ENCODE measurements at places on chromosomes 1 and 21.

DNA sequence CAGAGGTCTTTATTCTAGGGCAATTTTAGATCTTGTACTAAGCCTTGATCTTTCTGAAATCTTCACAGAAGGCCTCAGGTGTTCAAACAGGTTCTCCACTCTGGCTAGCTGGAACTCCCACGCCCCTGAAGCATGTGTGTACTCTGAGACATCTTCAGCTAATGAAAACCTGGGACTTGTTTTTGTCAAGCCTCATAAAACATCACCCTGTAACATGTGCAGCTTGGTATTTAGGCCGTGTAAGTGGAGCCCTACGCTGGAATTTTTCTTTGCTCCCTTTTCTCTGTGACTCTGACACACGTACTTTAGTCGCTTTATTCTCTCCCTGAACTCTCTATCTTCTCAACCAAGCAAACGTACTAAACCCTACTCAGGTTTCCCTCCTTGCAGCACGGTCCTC lies 701.9 kb upstream of the ZP4 start:
- DNase-seq: no peak

DNA sequence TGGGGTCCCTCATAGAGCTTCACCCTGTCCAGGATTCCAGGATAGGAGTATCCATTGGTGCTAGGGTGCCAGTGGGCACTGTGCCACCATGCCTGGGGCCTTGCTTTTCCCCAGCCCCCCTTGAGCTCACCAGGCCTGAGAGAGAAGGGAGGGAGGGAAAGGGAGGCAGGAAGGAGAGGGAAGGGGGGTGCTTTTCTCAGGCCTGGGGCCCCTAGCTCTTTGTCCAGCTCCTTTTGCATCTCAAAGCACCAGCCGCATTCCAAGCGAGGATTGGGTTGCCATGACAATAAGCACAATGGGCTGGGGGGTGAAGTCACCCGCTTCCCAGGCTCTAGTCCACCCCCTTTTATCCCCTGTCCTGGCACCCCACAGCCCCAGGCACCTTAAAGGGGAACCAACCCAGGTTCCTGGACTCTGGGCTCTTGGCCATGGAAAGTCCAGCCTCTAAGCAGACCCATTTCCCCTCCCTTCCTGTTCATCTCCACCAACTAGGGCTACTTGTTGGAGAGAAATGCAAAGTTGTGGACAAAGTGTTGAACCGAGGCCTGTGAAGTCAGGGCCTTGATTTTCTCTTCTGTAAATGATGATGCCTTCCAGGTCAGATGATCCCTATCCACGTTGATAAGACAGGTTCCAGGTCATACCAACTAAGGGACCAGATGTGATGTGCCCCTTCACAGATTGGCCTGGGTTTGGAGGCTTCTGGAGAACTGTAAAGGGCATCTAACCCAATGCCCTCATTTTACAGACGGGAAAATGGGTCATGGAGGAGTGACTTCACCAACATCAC lies 11.4 kb downstream of the THBS3 start:
- DNase-seq: no peak

DNA sequence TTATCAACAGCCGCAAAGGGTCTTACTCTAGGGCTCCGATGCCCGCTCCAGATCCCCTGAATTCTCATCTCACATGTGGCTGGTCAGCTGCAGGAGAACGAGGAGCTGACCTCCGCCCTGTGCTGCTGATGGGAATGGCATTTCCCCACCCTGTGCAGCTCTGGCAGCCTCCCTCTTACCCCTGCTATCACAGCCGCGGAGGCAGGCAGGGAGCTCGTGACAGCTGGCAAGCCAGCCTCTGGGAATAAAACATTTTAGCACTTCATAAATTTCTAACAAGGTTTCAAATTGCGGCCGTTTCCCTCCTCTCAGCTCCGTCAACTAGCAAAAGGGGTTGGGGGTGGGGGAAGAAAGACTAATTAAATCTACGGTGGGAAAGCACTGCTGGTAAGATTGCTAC lies 81.1 kb downstream of the DSCAM start:
- no peak for DNase-seq

DNA sequence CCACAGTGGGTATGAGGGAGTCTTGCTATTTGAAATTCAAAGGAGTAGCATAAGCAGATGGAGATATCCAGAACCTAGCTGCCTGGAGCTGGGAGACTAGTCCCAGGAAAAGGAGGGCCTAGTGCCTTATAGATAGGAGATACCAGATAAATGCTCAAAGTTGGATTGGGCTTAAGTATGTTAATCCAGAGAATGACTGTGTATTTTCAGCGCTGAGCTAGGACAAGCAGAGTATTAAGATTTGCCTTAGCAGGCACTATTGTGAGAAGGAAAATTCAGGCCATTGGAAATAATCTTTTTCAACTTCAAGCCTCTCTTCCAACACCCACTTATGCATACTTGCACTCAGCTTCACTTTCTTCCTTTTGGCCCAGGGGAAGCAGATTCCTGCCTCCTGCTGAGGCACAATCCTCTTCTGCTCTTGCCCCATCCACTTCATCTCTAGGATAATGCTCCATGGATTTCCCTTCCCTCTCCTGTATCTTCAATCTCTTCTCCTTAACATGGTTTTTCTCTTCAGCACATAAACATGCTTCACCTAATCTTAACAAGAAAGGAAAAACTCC lies 21.1 kb downstream of the PIK3C2B start:
- DNase-seq: no peak

- DNase-seq: no peak
Measured at GRCh38 chr1:246107516-246108277, 399.4 kb downstream of the SMYD3 start.

GRCh38 chr21:40840401-40841125 lies 6.4 kb downstream of the DSCAM start:
- no peak for DNase-seq

- no peak for DNase-seq
Measured at GRCh38 chr1:157469752-157470675, 82.3 kb downstream of the FCRL5 start.

DNA sequence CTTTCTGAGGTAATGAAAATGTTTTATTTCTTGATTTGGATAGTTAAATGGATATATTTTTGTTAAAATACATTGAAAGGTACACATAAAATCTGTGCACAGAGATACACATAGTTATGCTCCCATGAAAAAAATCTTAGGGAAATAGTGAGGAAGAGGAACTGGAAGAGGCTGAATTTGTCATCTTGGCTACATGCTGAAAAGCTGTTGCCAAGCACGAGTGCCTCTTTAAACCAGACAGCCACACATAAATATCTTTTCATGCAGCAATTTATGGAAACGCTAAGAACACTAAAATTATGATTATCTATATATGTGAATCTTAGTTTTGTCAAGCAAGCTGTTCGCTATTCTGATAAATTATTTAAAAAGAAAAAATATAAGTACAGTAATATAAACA lies 12.8 kb upstream of the ADAR start:
- DNase-seq: no peak

- no peak for DNase-seq
Measured at GRCh38 chr1:204081164-204081790, 8.4 kb downstream of the SOX13 start.

- no peak for DNase-seq
Measured at GRCh38 chr1:118303064-118303463, 118.0 kb upstream of the SPAG17 start.

- DNase-seq: no peak
Measured at GRCh38 chr1:173245892-173246291, 38.8 kb upstream of the TNFSF4 start.

DNA sequence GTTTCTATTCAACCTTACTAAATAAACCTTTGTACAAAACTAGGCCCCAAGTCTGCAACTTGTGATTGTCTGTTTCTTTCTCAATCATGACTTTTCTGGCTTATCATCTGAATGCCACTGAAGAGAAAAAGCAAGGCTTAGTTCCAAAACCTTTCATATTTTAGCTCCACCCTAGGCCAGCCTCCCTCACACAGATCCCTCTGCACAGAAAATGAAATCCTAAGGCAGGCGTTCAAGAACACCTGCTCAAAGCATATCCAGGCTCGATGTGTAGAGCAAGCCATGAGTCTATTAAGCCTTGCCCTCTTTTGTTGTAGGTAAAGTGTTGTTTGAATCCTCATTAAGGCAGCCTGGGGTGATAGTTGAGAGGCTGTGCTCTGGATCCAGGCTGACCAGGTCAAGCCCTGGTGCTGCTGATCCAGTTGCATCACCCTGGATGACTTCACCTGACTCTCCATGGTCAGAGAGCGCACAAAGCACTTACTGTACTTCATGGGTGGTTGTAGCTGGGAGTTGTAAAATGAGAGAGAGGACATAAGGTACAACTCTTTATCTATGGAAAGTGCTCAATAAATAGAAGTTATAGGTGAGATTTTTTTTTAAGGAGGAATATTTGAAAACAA lies 39.0 kb downstream of the FYB2 start:
- DNase-seq: no peak

DNA sequence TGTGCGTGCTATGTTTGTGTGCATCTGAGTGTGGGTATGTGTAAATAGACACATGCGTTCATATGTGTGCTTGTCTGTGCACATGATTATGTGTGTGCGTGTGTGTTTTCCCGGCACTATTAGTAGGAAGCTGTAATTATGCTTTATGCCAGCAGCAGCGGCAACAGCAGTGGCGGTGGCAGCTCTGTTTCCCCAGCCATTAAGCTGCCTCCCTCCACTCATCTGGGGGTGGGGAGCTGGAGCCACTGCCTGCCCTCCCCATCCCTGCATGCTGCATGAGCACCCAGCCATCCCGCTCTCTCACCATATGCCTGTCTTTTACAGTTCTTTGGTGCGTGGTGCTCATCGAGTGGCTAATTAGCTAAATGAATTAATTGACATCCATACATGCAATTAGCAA lies 30.5 kb upstream of the ACOT11 start:
- no peak for DNase-seq

GRCh38 chr1:225842074-225842473 lies 32.1 kb downstream of the EPHX1 start:
- no peak for DNase-seq

- no peak for DNase-seq
Measured at GRCh38 chr1:164922585-164922984, 363.6 kb downstream of the PBX1 start.

DNA sequence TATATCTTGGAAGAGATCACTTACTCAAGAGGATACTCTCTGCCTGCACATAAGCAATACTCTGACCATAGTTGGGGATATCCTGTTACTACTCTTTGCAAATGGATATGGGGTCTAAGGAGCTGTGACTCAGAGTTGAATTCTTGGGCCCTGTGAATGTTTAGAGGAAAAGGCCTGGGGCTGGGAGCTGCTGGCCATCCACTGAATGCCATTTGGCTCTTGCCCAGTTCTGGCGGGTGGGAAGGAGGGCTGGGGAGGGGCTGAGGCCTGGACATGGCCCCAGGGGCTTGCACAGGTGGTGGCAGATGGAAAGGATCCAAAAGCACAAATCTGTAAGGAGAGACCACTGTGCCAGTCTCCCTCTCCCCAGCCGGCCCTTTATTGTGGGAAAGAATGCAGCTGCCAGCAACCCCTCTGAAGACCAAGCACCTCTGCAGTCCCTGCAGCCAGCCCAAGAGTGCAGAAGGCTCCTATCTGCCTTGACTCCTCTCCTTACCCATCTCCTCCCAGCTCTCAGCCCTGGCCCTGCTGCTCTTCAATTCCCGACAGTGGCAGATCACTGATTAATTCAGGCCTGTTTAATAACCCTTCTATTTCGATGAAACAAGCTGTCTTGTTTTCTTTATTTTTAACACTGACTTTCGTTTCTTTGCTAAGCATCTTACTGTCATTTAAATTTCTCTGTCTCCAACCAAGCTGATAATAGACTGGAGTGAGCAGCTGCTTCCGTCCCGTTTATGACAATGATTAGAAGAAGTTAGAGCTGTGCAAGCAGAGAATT lies 12.1 kb downstream of the PLXNA2 start:
- DNase-seq: no peak

GRCh38 chr1:34885405-34886247 lies 26.1 kb upstream of the SMIM12 start:
- no peak for DNase-seq

- DNase-seq: no peak
Measured at GRCh38 chr1:156471496-156472490, 28.8 kb downstream of the MEF2D start.

DNA sequence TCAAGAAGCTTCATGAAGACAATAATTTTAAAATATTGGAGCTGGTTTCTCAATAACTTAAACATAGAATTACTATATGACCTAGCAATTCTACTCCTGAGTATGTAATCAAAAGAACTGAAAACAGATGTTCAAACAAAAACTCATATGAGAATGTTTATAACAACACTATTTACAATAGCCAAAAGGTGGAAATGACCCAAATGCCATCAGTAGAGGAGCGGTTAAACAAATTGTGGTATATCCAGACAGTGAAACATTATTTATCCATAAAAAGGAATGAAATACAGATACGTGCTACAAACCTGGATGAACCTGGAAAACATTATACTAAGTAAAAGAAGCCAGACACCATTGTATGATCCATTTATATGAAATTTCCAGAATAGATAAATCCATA lies 62.8 kb upstream of the UBE2U start:
- no peak for DNase-seq

DNA sequence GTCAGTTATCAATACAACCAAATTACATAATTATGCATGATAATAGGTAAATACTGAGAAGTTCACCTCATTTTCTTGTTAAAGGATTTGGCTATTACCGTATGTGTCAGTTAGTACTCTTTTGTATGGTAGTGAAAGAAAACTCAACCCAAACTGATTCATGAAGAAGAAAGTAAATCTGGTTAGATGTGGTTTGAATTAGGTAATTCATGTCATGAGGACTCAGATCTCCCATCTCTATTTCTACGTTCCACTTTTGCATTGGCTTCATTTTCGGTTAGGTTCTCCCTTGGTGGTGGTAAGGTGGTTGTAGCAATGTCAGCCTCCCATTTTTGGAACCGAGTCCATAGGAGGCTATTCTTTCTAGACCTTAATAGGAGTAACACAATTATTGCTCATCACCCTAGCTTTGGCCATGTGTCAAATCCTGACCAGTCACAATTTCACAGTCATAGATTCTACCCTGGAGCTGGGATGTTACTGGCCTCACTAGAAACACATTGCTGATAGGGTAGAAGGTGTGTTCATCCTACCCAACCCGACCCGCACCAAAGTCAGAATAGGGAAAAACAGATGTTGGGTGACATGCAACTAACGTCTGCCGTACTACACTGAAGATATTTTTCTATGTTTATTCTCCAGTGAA lies 97.6 kb downstream of the OSBPL9 start:
- DNase-seq: no peak

- no peak for DNase-seq
Measured at GRCh38 chr1:59388191-59388590, 91.3 kb downstream of the FGGY start.

DNA sequence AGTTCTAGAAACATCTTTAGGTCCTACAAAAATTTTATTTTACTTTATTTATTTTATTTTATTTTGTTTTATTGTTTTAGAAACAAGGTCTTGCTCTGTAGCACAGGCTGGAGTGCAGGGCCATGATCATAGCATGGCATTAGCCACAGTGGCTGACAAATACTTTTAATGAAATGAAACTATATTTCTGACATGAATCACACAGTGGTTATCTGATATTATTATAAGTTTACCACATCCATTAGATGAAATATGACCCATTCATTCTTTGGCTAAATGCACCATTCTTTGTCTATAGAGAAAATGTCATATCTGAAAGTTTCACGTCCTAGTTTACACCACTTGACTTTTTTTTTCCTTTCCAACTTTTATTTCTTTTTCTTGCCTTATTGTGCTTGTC lies 613.4 kb upstream of the ADAMTS5 start:
- DNase-seq: no peak

- no peak for DNase-seq
Measured at GRCh38 chr1:119139857-119140176, 636 bp downstream of the WARS2 start.

GRCh38 chr1:66475940-66476339 lies 58.0 kb upstream of the SGIP1 start:
- no peak for DNase-seq

Data from effector memory CD4-positive, alpha-beta T cell (primary cell).